ENCODE measurements at places on chromosomes 6 and 20.

DNA sequence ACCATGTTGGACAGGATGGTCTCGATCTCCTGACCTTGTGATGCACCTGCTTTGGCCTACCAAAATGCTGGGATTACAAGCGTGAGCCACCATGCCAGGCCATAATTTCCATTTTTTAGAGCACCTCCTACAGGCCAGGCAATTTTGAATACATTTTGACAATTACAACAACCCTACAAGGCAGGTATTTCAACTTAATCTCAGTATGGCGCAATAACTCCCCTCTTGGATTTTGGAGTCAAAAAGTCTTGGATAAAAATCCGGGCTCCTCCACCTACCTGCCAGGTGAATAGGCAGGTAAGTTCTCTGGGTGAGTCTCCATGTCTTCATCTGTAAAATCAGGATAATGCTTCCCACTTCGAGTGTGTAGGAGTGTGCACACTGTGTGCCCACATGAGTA is 39.5 kb upstream of the TFAP2C start:
- no peak for DNase-seq

- no peak for DNase-seq
These were observed 12.7 kb upstream of the STK35 start for GRCh38 chr20:2088891-2089290.

DNA sequence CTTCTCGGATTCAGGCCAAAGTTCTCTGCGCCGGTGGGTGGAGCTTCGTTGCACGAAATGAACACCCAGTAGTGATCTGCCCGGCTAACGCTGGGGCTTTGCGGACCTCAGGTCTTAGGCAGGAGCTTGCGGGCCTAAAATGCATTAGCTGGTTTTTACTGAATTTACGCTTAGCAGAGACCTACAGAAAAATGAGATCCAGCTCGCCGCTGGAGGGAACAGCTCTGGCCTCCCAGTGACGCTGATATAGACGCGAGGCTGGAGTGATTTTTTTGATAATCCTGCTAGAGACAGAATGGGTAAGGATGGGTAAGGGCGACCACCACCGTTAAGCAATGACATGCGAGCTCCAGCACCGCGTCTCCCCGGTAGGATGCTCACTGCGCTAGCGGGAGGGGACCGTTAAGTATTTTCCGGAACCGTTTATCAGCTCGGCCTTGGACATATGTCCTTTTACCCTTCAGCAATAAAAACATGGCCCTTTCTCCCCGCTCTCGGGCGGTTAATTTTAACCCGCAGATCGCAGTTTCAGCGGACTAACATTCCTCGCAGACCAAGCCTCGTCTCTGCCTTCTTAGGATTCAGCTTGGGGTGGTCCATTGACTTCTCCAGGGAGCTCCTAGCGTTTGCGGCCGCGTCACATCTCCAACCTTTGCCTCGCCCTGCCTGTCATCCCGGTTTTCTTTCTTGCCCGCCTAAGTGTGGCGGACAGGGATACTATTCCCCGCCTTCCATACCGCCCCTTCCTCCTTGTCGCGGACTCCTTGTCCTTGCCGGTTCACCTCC is 109.3 kb downstream of the GPX5 start:
- no peak for DNase-seq

DNA sequence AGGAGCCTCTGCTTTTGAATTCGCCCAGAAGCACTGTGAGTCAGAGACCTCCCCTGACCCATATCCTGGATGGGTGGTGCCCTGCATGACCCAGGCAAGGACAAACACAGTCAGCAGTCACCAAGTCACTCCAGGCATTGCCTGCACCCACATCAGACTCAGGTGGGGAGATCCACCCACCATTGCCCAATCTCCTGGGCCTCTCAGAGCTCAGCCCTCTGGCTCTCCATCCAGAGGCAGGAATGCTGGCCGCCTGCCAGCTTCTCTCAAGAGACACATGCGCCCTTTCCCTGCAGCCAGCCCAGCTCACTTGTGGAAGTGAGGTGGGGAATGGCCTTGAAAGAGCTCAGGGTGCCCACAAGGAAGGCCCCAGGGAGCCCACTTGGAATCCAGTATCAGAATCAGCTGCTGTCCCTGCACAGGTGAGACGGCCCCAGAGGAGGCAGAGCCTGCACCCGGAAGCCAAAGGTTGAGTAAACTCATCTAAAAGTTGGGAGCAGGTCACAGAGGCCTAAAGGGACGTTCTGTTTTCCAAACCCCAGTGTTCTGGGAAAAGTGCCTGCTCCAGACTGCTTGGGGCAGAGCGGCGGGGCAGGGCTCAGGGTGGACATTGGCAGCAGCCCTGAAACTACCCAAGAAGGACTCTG is 129.8 kb downstream of the PREX1 start:
- DNase-seq = no peak

DNA sequence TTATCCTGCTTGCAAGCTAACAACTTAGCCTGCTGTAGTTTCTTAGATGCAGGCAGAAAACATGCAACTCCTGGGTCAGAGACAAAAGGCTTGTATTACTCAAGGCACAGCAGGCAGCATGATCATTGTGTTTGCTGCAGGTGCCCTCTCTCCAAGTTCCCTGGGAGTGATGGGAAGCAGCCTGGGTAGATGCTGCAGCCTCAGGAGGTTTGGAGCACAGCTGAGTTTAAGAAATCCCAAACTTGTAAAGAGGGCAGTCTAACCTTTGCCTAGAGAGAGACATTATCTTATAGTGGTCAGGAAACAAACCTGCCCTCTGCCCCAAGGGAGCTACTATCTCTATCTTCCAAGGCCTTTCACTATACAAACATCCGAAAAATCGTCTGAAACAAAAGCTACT is 61.1 kb downstream of the PFDN4 start:
- DNase-seq = no peak

DNA sequence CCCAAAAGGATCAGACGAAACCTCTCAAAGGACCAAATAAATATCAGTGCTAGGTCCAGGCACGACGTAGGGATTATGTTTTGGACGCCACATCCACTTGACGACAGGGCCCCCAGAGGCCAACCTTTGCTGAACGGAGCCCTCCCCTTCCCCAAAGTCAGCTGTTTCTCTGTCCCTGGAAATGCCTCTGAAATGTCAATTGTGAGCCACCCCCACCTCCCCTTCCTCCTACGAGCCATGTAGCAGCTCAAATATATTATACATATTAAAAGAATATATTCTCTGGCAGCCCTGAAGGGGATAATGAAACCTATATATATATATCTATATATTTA is 39.6 kb upstream of the BLCAP start:
- no peak for DNase-seq

- no peak for DNase-seq
These were observed 103.1 kb upstream of the NAA20 start for GRCh38 chr20:19913927-19914614.

GRCh38 chr20:36017048-36017951 is 48.9 kb downstream of the CNBD2 start:
- DNase-seq = no peak

DNA sequence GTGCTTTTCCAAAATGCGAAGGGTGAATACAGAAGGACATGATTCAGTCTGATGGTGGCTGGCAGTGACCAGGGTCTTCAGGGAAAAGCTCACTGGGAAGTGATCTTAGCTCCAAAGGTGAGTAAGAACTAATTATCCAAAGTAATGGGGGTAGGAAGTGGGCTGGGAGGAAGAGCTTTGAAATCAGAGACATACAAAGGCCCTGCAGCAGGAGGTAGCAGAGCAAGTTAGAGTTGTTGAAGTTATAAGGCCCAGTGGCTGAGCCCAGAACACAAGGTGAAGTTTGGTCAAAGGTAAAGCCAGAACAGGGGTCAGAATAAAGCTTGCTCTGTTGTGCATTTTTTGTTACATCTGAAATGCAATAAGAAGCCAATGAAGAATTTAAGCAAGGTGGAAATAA is 81.2 kb downstream of the PLCB1 start:
- no peak for DNase-seq

- DNase-seq = no peak
These were observed 26.2 kb upstream of the GATA5 start for GRCh38 chr20:62501801-62502495.

DNA sequence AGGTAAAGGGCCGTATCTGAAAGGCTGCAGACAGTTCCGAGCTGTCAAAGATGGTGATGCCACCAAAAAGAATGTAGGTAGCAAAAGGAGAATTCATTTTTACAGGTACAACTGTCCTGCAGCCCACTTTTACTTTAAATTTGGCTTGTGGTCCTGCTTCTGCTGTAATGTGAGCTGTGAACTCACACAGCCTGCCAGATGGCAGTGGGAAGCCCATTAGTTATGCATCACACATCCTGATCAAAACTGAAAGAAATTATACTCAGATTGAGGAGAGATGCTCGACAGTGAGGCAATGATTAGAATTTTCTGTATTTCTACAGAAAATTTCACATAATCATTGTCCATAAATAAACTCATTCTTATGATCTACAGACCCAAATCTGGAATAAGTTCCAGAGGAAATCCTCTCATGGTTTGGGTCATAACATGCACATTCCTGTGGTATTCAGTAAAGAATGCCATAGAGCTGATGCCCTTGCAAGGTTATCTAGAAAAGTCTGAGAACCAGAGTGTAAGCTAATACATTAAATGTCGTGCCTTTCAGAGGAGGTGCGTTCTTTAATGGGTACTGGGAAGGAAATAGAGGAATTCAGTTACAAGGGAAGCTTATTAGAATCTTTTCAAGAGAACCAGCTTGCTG is 23.9 kb upstream of the E2F3 start:
- no peak for DNase-seq

DNA sequence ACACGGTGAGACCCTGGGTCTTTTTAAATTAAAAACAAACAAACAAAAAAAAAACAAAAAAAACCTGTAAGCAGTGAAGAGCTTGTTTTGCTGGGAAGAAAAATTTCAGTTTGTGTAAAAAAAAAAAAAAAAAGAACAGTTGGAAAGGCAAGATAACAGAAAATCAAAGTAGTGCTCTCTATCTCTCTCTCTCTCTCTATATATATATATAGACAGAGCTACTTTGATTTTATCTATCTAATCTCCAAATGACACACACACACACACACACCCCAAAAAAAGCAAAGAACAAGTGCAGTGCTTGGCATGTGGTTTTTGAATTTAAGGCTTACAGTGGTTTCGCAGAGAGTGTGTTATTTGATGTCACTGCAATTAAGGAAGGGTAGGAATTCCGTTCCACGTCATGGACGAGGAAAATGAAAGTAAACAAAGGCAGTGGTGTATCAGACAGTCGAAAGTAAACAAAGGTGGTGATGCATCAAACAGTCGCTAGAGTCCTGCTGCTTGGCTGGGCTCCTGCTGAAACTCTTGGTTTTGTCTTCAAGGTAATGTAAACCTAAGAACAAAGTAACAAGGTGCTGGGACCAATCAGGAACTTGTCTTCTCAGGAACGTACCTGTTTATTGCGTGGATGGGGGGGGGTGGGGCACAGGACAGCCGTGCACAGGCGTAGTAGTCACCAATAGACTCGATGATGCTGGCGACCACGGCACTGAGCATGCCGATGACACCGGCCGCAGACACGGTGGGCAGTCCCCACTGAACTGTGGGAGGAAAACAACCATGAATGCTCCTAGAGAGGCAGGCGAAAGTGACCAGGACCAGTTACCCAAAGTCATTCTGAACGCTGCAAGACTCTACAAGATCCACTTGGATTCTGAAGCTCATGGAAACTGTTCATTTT is 131.8 kb downstream of the SLC23A2 start:
- DNase-seq = no peak

DNA sequence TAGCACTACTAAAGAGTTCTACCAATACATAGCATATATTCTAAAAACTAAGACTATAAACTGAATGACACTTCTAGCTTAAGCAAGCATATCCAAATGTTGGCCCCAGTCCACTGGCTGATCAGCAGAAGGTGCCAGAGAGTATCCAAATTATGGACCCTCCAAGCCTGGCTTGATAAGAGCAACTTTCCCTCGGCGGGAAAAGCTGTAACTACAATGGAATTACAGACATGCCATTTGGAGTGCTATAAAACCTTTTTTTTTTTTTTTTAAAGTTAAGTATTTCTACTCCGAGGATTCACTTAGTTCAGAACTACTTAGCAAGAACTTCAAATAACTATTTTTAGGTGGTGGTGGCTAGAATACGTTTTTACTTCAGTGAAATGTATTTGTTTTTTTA is 94.6 kb downstream of the EPB41L2 start:
- no peak for DNase-seq

DNA sequence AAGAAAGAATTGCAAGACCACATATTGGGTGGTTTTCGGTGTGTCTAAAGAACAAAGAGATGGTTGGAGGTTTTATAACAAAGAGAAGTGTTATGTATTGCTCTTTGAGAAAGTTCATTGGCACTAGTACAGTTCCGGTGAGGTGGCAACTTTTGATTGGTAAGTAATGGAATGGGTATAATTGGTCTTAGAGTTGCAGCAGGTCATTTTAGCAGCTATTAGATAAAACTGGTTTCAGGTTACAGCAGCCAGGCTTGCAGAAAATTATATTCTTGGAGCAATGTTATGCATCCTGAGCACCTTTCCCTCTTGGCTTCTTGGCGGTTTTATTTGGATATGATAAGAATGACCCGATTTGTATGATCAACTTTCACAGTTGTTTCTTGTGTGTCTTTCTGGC is 12.3 kb upstream of the SSTR4 start:
- DNase-seq = no peak

DNA sequence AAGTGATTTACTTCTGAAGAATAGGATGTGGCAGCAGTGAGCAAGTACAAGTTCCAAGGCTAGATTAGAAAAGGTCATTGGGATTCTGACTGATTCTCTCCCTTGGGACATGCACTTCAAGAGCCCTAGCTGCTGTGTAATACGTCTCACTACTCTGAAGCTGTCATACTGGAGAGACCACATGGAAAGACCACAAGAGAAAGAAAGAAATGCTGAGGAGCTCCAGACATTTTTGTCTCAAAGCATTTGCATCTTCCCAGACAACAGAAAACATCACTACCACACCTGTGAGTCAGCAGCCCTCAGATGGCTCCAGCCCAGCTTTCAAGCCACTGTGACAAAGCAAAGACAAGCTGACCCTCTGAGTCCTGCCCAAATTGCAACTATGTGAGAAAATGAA is 20.7 kb downstream of the TENT5A start:
- no peak for DNase-seq

- DNase-seq = no peak
These were observed 157.4 kb upstream of the LAMA2 start for GRCh38 chr6:128725271-128726233.

DNA sequence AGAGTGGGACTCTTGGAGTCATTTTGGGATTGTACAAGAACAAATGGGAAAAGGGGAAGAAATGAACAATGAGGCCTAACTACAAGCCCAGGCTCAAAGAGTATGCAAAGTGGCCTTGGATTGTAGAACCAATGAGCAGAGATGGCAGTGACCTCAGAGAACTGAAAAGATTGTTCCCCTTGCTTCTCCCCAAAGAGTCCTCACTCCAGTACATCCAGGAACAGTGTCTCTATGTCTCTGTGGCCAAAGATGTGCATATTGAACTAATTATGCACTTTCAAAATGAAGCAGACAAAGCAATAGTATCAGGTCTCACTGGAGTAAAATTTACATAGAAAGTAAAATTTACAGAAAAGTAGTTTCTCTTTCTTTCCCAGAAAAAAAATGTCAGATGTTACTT is 81.0 kb downstream of the SMLR1 start:
- no peak for DNase-seq

- DNase-seq = no peak
These were observed 12.1 kb upstream of the CHRNA4 start for GRCh38 chr20:63372971-63373885.
